ENCODE measurements at places on chromosomes 2 and 18. TPM values are rescaled to one million over a fixed set of nuclear protein-coding genes. Genes with fewer than 3 reads are reported as not detected.

DNA sequence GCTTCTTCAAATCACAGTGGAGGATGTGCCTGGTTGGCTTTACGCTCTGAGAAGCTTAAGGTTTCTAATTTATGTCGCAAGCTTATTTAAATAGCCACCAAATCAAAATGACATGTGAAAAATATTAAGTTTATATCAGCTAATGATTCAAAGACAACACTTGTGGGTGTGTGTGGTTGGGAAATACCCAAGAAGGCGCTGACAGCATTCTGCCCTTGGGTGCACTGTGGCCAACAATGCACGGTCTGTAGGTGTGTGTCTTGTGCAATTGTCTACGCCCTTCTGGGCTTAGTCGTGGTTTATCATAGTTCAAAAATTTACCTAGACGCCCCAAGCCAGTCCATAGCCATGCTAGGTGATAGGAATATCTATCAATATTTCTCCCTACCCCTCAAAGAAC lies 60.9 kb downstream of the KCTD1 start:
- no peak for DNase-seq
- no peaks in the 10 kb centered on the region for H3K36me3 ChIP-seq
- no peaks in the 10 kb centered on the region for H3K27me3 ChIP-seq
- no peak overlapping the region for H3K27ac ChIP-seq
- no peak overlapping the region for H3K4me3 ChIP-seq

DNA sequence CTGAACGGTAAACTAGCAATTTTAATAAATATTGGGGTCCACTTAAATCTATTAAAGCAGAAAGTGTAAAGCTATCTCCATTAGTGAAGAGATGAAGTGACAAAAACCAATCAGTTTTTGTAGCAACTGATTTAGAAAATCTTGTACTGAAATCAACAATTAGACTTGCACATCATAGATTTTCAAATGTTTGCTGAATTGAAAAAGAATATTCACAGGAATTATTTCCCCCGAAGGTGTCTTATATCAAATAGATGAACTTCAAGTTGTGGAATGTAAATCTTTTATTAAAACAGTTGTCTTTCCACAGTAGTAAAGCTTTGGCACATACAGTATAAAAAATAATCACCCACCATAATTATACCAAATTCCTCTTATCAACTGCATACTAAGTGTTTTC lies 48.7 kb downstream of the ATIC start:
- H3K27me3 ChIP-seq: no peaks in the 10 kb centered on the region
- no peaks in the 10 kb centered on the region for H3K4me1 ChIP-seq
- peaks cover 5% of the 10 kb centered on the region for H3K36me3 ChIP-seq

GRCh38 chr2:161233858-161234431 lies 73.7 kb downstream of the TANK start:
- H3K36me3 ChIP-seq: no peaks in the 10 kb centered on the region
- no peak overlapping the region for H3K27ac ChIP-seq
- no peak overlapping the region for H3K4me3 ChIP-seq
- no peaks in the 10 kb centered on the region for H3K4me1 ChIP-seq
- no peaks in the 10 kb centered on the region for H3K27me3 ChIP-seq

DNA sequence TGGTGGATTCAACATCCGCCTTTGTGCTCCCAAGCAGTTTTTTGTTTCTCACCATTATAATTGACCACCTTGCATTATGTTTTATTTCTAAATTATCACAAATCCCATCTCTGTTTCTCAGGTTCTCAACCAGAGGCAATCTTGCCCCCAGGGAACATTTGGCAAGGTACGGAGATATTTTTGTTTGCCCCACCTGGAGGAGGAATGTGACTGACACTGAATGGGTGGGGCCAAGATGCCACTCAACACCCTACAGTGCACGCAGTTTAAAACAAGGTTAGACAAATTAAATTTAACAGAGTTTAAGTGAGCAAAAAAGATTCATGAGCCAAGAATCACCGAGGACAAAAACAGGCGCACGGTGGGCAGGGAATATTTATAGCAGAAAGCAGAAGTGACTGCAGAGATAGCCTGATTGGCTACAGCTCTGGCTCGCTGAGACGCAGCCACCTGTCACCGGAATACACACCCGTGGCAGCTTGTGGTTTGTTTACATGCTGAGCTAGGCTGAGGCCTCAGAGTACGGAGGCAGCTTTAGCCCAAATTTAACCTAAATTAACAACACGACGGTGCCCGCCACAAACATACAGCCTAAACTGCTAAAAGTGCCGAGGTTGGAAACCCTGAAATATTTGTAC lies 150.0 kb upstream of the ALKAL2 start:
- H3K36me3 ChIP-seq: no peaks in the 10 kb centered on the region
- no peak overlapping the region for H3K4me3 ChIP-seq

DNA sequence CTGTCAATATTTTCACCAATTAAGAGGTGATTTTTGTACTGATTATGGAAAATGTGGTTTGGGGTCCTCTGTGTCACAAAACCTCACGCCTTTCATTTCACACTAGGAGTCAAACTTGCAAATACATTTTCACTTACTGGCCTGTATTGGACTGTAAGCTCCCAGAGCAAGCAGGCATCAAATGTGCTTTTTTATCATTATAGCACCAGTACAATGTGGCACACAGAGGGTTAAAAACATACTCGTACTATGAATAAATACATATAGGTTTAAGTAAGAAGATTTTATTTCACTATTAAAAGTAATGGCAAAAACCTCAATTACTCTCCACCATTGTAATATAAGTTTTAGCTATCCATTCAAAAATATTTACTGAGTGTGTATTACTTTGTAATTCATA lies 56.7 kb downstream of the ABCB11 start:
- no peak overlapping the region for H3K4me3 ChIP-seq
- no peaks in the 10 kb centered on the region for H3K27me3 ChIP-seq
- no peak overlapping the region for H3K27ac ChIP-seq
- DNase-seq: no peak
- H3K4me1 ChIP-seq: no peaks in the 10 kb centered on the region

DNA sequence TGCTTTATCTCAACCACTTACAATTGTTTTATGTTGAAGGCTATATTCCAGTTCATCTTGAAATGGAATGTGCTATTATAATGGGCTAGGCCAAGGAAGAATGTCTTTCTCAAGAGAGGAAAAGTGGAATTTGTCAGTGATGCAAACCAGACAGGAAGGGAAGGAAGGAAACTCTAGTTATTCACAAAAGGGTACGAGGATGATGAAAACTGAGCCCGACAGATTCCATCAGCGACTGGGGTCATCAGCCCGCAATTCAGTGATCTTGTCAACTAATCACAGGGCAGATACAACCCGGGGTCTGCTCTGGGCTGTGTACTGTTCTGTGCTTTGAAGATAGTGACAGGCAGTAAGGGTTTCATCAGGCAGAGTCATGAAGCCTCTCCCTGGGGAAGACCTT lies 23.4 kb upstream of the LYPD6 start:
- no peak overlapping the region for H3K4me3 ChIP-seq
- no peak overlapping the region for H3K27ac ChIP-seq
- no peak for DNase-seq
- H3K36me3 ChIP-seq: no peaks in the 10 kb centered on the region

GRCh38 chr2:201262718-201263117 lies 2.4 kb downstream of the CASP8 start:
- no peak overlapping the region for H3K4me3 ChIP-seq
- DNase-seq: no peak
- H3K27me3 ChIP-seq: no peaks in the 10 kb centered on the region
- no peaks in the 10 kb centered on the region for H3K4me1 ChIP-seq

DNA sequence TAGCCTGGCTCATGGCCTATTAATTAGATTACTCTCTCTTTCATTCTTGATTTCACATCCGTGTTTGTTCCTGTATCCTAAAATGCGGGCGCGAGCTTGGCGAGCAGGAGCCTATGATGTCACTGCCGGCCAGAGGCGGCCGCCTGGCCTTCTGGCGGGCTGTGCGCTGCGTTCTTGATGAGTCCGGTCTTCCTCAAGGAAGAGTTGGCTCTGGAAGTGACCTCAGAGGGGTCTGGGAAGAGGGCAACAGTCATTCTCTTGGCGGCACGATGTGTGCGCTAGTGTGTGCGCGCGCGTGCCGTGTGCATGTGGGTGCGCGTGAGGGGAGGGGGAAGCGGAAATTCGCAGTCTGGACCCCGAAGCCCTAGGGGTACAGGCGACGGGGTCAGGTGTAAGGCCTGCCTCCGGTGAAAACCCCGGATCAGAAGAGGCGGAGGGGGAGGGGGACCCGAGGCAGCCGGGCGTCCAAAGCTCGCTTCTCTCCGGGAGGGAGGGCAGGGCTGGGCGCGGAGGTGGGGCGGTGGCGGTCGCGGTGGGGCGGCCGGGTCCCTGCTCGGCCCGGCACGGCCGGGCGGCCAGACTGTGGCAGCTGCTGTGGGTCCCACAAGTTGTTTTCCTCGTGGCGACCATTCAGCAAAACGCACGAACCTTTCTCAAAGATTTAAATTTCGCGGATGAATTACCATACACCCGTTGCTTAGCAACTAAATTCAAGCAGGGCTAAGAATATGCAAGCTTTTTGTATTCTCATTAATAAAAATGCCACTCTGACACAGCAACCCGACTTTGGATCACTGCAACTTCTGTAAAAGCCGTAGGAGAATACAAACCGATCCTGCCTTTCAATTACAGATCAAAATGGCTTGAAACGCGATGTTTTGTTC lies 8.4 kb downstream of the POU3F3 start:
- H3K27ac ChIP-seq: no peak overlapping the region
- no peaks in the 10 kb centered on the region for H3K36me3 ChIP-seq
- no peak overlapping the region for H3K4me3 ChIP-seq
- no peaks in the 10 kb centered on the region for H3K27me3 ChIP-seq
- no peaks in the 10 kb centered on the region for H3K4me1 ChIP-seq

GRCh38 chr2:45925636-45926366 lies 274.3 kb downstream of the PRKCE start:
- no peaks in the 10 kb centered on the region for H3K36me3 ChIP-seq
- H3K27me3 ChIP-seq: no peaks in the 10 kb centered on the region
- no peaks in the 10 kb centered on the region for H3K4me1 ChIP-seq
- peak overlapping the region; percentile 73 for H3K27ac ChIP-seq

- DNase-seq: no peak
- no peaks in the 10 kb centered on the region for H3K36me3 ChIP-seq
- no peak overlapping the region for H3K4me3 ChIP-seq
These were observed 34.7 kb downstream of the CRACDL start for GRCh38 chr2:98901291-98901690.

- no peak overlapping the region for H3K4me3 ChIP-seq
- H3K4me1 ChIP-seq: no peaks in the 10 kb centered on the region
- no peak for DNase-seq
- no peaks in the 10 kb centered on the region for H3K36me3 ChIP-seq
These were observed 92.0 kb downstream of the LRP1B start for GRCh38 chr2:142038826-142039225.

- H3K4me1 ChIP-seq: no peaks in the 10 kb centered on the region
- H3K27me3 ChIP-seq: no peaks in the 10 kb centered on the region
- H3K27ac ChIP-seq: peak overlapping the region; percentile 62
- no peaks in the 10 kb centered on the region for H3K36me3 ChIP-seq
These were observed 47.1 kb upstream of the CCDC150 start for GRCh38 chr2:196592331-196592910.

DNA sequence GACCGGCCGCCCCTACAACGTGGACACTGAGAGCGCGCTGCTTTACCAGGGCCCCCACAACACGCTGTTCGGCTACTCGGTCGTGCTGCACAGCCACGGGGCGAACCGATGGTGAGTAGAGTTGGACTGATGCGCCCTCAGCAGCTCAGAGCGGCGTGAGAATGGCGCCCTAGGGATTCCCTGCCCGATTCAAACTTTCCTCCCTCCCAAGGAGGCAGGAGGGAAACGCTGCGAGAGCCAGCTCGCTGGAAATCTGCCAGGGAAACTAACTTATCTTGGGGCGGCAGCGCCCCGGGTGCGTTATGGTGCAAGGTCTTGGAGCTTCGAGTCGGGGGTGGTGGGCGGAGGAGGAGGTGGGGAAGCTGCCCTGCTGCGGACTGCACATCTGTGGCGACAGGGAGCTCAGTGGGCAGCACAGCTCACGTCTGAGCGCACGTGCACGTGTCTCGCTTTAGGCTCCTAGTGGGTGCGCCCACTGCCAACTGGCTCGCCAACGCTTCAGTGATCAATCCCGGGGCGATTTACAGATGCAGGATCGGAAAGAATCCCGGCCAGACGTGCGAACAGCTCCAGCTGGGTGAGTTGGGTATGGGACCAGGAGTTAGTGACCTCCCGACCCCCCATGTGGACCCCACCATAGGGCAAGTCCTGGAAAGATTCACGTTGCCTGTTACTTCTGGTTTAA lies 697 bp downstream of the ITGA4 start:
- no peak overlapping the region for H3K27ac ChIP-seq
- no peaks in the 10 kb centered on the region for H3K36me3 ChIP-seq
- H3K4me3 ChIP-seq: no peak overlapping the region
- H3K4me1 ChIP-seq: no peaks in the 10 kb centered on the region
- H3K27me3 ChIP-seq: no peaks in the 10 kb centered on the region

- no peaks in the 10 kb centered on the region for H3K27me3 ChIP-seq
- no peaks in the 10 kb centered on the region for H3K36me3 ChIP-seq
- H3K4me1 ChIP-seq: no peaks in the 10 kb centered on the region
- DNase-seq: no peak
- H3K27ac ChIP-seq: no peak overlapping the region
These were observed 102.3 kb downstream of the OSR1 start for GRCh38 chr2:19256121-19256601.

- H3K27me3 ChIP-seq: no peaks in the 10 kb centered on the region
- no peaks in the 10 kb centered on the region for H3K36me3 ChIP-seq
- no peak overlapping the region for H3K4me3 ChIP-seq
- DNase-seq: no peak
- H3K27ac ChIP-seq: no peak overlapping the region
These were observed 379.4 kb upstream of the RAB12 start for GRCh38 chr18:8229787-8230186.

DNA sequence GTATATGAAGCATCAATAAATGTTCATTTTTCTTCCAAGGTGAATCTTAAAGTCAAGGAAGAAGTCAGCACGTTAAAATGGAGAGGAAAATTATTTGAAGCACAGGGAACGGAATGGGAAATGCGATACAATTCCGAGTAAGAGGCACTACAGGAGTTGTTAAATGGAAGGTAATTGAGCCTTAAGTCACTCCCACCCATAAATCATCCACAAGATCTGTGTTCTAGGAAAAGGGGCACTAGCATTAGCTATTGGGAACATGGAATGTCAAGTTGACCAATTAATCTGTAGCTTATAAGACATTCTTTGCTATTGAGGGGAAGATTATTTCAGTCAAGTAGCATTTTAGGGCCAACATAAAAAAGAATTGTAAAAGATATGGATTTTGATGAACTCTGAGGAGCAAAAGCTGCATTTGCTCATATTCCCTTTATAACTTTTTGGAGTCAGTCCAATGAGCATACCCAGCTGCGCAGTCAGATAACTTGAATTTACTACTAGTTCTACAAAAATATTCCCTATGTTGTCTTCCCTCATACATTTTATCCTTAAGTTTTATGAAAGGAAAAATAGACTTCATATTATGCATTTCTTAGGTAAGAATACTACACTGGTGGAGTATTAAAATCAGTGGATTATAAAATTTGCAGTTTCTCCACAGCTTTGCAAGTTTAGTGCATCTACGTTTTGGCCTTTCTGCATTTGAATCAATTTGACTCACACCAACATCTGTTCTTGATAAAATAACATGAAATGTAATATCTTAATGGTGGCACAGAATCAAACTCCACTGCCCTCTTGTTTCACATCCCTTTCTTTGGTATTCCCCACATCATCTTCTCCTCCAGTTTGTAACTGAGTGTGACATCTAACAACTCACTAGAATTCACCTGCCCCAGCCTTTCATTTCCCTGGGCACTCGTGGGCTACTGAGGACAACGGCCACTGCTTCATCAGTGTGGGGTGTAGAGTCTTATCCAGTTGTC lies 95.6 kb downstream of the SP3 start:
- DNase-seq: no peak
- H3K27ac ChIP-seq: no peak overlapping the region
- H3K4me3 ChIP-seq: no peak overlapping the region
- H3K4me1 ChIP-seq: no peaks in the 10 kb centered on the region

The EPHA4 gene
- total RNA-seq: 32.1 TPM

The AFF3 gene
- 15.7 TPM for total RNA-seq

The IL37 gene
- not detected for total RNA-seq

The MEIS1 gene
- 35.4 TPM for total RNA-seq

The RTTN gene
- 17.5 TPM for total RNA-seq

The ITGA4 gene
- total RNA-seq: 23.9 TPM
